Common myeloid progenitor, CD34-positive (primary cell): ENCODE measurements at places on chromosomes 1 and 21.

- peak; percentile 58 for DNase-seq
Measured at GRCh38 chr1:1597275-1597930, 2.5 kb downstream of the FNDC10 start.

- no peak for DNase-seq
Measured at GRCh38 chr1:79089946-79090345, 83.4 kb upstream of the ADGRL4 start.

- DNase-seq = no peak
Measured at GRCh38 chr1:112807117-112807516, 92.0 kb upstream of the PPM1J start.

DNA sequence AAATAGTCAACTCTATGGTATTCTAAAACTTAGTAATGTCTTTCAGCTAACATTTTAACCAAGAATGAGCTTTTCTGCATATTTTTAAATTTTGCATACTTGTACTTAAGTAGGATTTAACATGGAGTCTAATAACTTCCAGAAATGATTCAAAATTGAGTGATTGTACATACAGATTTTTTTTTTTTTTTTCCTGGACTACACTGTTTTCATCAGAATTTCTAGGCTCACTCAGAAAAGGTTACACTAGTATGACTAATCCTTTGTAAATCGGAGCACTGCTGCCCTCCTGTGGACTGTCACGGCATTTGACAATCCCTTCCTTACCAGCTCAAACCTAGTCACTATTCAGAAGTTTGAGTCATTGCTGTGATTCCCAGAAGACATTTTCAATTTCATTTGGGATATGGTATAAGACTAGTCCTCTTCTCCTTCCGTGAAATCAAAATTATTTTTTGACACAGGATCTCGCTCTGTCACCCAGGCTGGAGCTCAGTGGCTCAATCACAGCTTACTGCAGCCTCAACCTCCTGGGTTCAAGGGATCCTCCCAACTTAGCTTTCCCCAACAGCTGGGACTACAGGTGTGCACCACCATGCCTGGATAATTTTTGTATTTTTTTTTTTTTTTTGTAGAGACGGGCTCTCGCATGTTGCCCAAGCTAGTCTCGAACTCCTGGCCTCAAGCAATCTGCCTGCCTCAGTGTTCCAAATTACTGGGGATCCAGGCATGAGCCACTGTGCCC is 45.5 kb downstream of the CD46 start:
- peak; percentile 74 for DNase-seq

- no peak for DNase-seq
Measured at GRCh38 chr21:17053321-17053720, 459.5 kb upstream of the CXADR start.

- no peak for DNase-seq
Measured at GRCh38 chr1:220013497-220013896, 32.8 kb downstream of the EPRS1 start.

GRCh38 chr1:156815307-156815826 is 1.3 kb downstream of the SH2D2A start:
- no peak for DNase-seq

DNA sequence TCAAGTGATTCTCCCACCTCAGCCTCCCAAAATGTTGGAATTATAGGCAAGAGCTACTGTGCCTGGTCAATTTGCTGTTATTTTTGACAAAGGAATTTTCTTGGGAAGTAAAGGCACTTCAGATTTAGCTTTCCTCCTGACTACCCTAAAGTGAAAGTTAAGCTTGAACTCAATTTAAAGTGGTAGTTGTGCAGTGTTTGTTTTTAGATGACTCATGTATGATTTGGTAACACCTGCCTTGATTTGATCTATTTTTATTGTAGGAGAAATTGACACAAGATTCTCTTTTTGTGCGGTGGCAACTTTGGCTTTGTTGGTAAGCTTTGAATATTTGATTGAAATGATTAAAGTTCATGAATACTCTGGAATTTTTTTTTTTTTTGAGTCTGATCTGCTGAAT is 5.0 kb downstream of the RABGGTB start:
- DNase-seq = peak; percentile 33

DNA sequence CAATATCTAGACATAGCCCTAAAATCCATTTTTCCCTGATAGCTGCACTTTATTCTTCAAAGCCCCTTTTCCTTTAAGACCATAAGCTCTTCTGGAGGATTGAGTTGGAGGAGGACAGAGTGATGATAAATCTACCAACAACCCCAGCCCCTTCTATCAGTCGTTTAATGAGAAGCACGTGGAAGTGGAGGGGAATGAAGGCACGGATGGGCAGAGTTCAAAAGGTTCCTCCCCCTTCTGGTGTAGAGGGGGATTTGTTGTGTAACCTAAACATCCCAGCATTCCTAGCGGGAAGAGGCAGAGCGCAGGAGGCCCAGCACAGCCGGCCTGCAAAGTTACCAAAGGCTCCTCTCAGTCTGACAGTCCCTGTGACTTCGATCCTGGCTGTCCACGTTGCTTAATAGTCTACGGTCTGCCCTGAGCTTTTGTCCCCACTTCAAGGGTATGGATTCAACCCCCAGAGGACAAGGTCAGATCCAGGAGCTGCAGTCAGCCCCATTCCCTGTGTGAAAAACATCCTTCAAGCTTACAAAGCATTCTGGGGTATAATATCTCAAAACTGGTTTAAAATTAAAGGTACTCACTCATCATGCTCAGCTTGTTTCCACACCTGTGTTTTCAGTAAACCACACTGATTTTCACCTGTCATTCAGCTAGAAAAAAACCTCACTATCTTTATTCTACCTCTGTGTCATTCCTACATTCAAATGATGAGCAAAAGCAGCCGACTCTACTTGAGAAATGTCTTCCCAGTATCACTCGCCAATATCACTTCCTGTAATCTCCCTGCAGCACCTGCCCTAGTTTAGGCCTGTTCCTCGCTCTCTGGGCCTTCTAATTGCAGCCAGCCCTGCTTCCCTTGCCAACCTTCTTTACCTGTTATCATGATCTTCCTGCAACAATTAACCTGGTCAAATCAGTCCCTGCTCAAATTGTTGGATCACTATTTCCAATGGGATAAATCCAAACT is 117.9 kb downstream of the PLPP3 start:
- no peak for DNase-seq

DNA sequence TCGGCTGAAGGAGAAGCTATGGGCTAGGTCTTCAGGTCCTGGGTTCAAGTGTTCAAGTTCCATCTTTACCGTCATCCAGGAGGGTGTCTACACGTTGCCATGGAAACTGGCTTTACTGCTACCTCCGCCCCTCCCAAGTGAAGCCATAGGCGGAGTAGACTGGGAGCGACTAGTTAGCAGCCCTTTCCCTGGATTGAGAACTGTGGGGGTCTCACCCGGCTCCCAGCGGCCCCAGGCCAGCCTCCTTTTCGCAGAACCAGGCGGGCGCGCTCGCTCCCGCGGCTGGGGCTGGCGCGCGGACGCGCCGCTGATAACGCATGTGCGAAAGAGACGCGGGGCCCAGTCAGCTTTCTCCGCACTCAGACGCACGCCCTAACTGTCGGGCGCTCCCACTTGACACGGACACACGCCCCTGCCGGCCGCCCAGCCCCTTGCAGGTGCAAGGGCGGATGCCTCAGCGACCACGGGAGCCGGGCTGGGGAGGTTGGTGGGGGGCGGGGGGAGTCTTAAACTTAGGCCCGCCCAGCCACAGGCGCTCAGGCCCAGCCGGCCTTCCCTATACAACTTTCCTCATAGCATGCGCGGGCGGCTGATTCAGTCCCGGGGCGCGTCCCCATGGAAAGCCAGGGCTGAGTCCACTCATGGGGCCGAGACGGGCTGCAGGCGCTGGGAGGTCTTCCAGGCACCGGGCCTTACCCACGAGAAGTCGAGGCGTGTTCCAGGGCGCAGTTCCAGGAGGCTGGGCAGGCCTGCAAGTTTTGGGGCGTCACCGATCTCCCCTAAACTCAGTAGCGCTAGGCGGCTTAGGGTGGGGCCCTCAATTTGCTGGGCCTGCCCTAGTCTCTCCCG is 7.4 kb downstream of the EFNA4 start:
- peak; percentile 91 for DNase-seq

DNA sequence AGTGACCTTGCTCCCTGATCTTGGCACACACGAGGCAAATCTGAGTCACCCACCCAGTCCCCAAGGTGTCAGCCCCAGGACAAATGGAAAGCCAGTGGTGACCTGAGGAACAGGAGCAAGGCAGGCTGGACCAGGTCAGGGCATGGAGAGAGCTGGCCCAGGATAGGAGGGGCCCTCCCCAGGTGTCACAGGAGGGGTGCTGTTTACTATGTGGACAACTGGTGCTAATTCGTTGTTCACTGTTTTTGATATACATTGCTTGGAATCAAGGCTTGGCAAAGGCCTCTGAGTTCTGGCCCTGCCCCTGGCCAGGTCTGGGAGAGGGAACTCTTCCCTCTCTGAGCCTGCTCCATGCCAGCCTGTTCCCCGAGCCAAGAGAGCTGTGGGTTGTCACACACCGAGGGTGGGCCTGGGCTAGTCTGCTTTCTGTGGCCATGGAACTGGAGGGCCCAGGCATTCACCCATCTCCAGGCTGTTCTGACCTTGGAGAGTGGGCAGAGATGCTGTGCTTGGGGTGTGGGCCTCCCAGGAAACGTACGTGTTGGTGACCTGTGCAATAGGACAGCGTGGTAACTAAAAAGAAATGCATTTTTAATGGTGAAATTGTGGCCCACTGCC is 41.8 kb downstream of the CRYAA start:
- DNase-seq = no peak

DNA sequence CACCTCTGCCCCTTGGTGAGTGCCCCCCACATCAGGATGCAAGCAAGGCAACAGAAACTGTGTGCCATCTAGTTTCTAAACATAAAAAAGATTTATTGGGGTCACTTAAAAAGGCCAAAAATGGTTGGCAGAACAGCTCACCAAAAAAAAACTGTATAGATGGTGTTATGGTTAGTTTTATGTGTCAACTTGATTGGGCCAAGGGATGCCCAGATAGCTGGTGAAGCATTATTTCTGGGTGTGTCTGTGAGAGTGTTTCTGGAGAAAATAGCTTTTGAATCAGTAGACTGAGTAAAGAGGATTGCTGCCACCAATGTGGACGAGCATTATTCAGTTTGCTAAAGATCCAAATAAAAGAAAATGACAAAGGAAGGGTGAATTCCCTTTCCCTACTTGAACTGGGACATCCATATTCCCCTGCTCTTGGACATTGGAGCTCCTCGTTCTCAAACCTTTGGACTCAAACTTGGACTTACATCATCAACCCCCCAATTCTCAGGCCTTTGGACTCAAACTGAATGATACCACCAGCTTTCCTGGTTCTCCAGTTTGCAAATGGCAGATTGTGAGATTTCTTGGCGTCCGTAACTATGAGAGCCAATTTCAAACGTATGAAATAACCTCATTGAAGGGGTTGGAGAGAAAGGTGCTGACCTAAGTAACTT is 16.9 kb downstream of the CAPN9 start:
- no peak for DNase-seq

- no peak for DNase-seq
Measured at GRCh38 chr1:193709607-193710006, 523.2 kb upstream of the B3GALT2 start.

- peak; percentile 58 for DNase-seq
Measured at GRCh38 chr1:229280037-229280828, 9.3 kb downstream of the RAB4A start.

GRCh38 chr1:6198646-6199297 is 623 bp downstream of the RPL22 start:
- peak; percentile 48 for DNase-seq

GRCh38 chr1:15678578-15678977 is 5.5 kb upstream of the PLEKHM2 start:
- DNase-seq = no peak

DNA sequence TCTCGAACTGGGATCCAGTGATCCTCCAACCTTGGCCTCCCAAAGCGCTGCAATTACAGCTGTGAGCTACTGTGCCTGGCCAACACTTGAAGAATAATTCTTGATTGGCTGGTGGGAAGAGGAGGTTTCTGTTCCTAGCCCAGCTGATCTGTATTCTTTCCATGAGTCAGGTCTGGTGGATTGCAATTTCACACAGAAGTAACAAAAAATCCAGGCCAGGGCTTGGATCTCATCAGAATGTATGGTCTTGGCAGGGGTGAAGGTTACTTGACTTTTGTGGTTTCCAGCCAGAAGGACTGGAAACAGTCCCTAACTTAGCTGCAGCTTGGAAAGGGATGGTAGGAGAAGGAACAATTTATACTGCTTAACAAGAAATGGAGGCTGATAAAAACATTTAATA is 5.1 kb upstream of the HP1BP3 start:
- DNase-seq = no peak

DNA sequence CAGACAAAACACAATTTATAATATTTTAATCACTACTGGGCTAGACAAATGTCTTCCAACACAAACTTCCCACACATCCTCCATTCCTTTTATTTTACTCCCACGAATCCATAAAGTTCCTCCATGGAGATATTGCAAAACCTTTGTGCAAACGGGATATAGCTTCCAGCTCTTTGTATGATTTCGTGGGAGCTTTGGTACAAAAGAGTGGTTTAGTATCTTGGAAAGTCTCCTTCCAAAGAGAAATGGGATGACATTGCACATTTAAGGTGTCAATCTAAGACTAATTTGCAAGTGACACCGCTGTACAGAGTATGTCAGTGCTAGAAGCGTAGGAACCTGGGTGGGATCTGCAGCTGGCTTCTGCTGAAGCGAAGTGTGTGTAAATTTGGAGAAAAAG is 455.2 kb upstream of the RUNX1 start:
- peak; percentile 57 for DNase-seq

DNA sequence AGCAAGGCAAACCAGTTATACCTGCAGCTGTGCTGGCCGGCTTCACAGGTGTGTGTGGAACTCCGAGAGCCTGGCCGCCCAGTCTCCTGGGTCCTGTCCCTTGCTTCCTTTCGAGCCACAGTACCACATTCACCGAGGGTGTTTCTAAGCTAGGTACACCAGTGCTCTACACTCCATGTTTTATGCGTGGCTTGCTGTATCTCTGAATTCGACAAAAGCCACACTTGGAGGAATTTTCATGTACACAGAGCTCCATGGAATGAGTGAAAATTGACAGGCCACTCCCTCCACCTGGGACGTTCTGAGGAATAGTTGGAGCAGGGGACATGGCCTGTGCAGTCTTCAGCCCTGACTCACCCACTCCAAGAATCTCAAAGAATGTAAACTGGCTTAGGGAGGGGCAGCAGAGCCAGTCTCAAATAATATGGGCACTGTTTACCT is 14.0 kb downstream of the ETS2 start:
- no peak for DNase-seq

DNA sequence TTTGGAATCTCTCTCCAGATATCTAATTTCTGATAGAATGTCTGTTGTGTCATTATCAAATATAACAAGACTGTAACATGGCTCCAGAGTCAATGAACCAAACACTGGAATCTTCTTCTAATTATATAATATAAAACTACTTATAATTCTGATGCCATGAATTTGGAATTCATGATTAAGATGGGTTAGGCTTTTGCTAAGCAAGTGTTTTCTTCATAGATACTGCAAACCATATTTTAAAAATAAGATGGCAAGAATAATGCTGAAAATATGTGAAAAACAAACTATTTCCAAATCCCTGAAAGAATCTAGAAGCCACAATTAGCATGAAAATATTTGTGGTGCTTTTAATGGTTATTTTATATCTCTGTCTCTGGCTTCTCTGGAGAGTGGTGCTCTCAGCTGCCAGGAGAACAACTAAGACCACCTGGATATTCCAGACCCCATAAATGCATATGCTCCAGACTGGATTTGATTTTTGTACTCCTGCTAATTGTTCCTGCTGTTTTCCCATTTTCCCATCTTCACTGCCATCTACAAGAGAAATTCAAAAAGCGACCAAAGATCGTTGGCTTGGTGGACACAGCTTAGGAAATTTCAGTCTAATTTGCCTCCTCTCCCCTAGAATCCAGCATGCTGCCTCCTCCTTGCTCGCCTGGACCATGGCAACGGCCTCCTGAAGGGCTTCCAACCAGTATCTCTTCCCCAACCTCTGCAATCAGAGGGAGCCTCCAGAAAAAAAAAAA is 418.9 kb downstream of the SETD4 start:
- DNase-seq = no peak
